Hepatocyte (in vitro differentiated cells): ENCODE measurements at places on chromosomes 12 and 14. TPM values are rescaled to one million over a fixed set of nuclear protein-coding genes. Genes with fewer than 3 reads are reported as not detected.

DNA sequence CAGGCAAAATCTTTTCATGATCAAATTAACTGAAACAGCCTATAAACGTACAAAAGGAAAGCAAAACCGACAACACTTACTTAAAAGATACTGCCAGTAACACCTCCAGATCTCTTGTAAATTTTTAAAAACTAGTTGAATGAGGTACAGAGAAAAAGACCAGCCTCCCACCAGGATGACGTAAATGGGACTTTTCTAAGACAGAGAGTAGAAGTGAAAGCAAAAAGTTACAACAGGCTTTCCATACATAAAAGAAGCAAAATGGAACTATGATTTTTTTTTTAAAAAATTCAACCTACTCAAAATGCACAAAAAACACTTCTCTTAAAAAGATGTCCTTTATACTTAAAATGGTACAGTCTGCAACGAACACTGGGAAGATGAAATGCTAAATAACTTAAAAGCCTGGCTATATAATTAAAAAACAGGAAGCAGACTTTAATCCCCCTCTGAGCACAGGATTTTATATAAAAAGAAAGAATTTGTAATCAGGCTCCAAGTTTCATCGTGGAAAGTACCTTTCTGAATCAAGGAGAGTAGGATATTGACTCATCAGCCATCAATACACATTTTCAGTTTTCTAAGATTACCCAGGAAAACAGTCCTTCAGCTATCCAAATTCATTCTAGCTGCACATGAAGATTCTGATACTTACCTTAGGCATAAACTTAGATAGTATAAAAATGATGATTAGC, 14.2 kb upstream of the MYO1A start:
- H3K27ac ChIP-seq, result no peak overlapping the region
- H3K27me3 ChIP-seq, result no peaks in the 10 kb centered on the region
- H3K36me3 ChIP-seq, result no peaks in the 10 kb centered on the region
- DNase-seq, result no peak
- H3K4me3 ChIP-seq, result no peak overlapping the region

GRCh38 chr12:95995238-95996031, 709 bp downstream of the HAL start:
- no peaks in the 10 kb centered on the region for H3K36me3 ChIP-seq
- no peak overlapping the region for H3K4me3 ChIP-seq
- no peaks in the 10 kb centered on the region for H3K4me1 ChIP-seq
- H3K27ac ChIP-seq, result peak overlapping the region; percentile 42
- no peak for DNase-seq

- DNase-seq, result no peak
- H3K27ac ChIP-seq, result no peak overlapping the region
- no peaks in the 10 kb centered on the region for H3K36me3 ChIP-seq
- no peak overlapping the region for H3K4me3 ChIP-seq
Observed at GRCh38 chr12:55708695-55709233, 1.1 kb upstream of the ITGA7 start.

- H3K27ac ChIP-seq, result peak overlapping the region; percentile 88
- H3K36me3 ChIP-seq, result no peaks in the 10 kb centered on the region
- no peaks in the 10 kb centered on the region for H3K27me3 ChIP-seq
- no peak overlapping the region for H3K4me3 ChIP-seq
- DNase-seq, result peak; percentile 88
Observed at GRCh38 chr12:57280211-57281062, 29.4 kb upstream of the STAC3 start.

DNA sequence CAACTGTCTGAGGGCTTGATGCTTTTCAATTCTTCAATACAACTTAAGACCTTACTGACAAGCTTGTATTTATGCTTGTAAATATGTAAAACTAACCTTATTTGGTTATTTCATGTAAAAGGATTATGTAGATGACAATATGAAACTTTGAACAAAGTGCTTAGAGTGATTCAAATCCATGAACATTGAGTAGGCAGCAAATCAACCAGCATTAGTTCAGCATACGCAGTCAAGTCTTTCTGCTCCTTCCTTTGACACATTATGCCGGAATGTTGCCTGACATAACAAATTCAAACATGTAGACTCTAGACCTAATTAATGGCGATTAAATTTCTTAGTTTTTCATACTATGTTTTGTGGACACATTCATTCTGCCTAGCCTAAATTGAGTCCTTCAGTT, 105.2 kb downstream of the FGD4 start:
- H3K36me3 ChIP-seq, result no peaks in the 10 kb centered on the region
- DNase-seq, result no peak
- peaks cover 30% of the 10 kb centered on the region for H3K4me1 ChIP-seq

GRCh38 chr12:47236109-47236714, 156.5 kb upstream of the AMIGO2 start:
- H3K4me1 ChIP-seq, result peaks cover under 1% of the 10 kb centered on the region
- DNase-seq, result no peak
- no peaks in the 10 kb centered on the region for H3K27me3 ChIP-seq
- no peak overlapping the region for H3K4me3 ChIP-seq

DNA sequence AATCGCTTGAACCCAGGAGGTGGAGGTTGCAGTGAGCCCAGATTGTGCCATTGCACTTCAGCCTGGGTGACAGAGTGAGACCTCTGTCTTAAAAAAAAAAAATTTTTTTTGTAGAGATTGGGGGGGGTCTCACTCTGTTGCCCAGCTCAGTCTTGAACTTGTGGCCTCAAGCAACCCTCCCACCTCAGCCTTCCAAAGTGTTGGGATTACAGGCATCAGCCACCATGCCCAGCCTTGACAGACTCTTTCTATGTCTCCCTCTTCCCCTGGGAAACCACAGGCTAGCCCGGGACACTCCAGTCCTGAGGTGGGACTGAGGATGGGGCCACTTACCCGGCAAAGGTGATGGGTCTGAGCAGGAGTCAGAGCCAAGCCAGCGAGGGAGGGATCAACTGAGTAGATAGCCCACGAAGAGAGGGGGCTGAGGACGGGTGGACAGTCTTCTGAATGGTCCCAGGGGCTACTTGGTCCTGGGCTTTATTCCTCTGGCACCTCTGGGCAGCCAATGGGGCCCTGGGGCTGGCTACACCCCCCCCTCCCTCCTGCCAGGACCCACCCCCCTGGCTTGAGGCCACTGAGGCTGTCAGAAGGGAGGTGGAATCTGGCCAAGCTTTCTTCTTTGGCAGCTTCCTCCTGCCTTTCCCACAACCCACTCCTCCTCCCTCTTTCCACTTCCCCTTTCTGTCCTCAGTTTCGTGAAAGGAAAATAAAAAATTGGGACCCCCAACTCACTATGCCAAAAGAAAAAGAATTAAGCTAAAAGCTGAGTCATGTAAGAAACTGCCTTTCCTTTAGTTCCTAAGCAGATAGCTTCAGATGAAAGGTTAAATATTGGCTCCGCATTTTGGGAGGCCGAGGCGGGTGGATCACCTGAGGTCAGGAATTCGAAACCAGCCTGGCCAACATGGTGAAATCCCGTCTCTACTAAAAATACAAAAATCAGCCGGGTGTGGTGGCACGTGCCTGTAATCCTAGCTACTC, at the start of gene SDS:
SDS (minus strand) TSS at position 453 of the 981 bp plus-strand sequence. CDS start 4,179 bp downstream, outside the sequence.
- H3K27me3 ChIP-seq, result no peaks in the 10 kb centered on the region
- no peaks in the 10 kb centered on the region for H3K4me1 ChIP-seq
- H3K27ac ChIP-seq, result no peak within 1 kb of the TSS
- H3K36me3 ChIP-seq, result no peaks in the 10 kb centered on the region
- no peak within 1 kb of the TSS for H3K4me3 ChIP-seq
- DNase-seq, result peak; percentile 61

DNA sequence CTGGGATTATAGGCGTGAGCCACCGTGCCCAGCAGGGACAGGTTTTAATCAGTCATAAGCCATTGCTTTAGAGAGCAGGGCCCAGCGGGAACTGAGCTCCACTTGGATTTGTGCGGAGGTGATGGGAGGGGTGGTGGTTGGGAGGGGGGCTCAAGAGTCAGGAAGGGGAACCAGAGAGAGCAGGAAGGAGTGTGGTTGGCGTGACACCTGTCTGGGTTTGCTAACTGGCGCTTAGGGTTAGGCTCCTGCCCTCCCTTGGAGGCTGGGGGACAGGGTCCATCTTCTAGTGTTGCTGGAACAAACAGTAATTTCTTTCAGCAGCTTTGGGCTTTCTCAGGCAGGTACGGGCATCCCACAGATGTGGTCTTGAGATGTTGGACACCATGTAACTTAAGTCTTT, 7.5 kb upstream of the ALDH2 start:
- peaks cover 3% of the 10 kb centered on the region for H3K4me1 ChIP-seq
- no peaks in the 10 kb centered on the region for H3K36me3 ChIP-seq
- no peak overlapping the region for H3K4me3 ChIP-seq
- no peaks in the 10 kb centered on the region for H3K27me3 ChIP-seq
- no peak overlapping the region for H3K27ac ChIP-seq

The RBMS2 gene
- polyA plus RNA-seq, result 15.9 and 18.8 TPM in 2 replicates

The ATF7 gene
- 19.2 and 20.5 TPM in 2 replicates for polyA plus RNA-seq
